Epithelial cell of alveolus of lung (primary cell): ENCODE measurements at places on chromosomes 11 and 22. TPM values are rescaled to one million over a fixed set of nuclear protein-coding genes. Genes with fewer than 3 reads are reported as not detected.

The OR6T1 gene
- total RNA-seq: not detected in 2 replicates

The MS4A7 gene
- total RNA-seq: not detected in 2 replicates

The CRACR2B gene
- total RNA-seq: 1.2 and 1.8 TPM in 2 replicates

The CARNS1 gene
- total RNA-seq: 0.88 TPM in 1 of 2 replicates, not detected in the other

The HTR3B gene
- not detected in 2 replicates for total RNA-seq

The LMNTD2 gene
- 0.39 and 1.2 TPM in 2 replicates for total RNA-seq
